CD14-positive monocyte (primary cell): ENCODE measurements at places on chromosomes 13 and 19.

GRCh38 chr13:30382836-30383525 lies 39.3 kb upstream of the UBE2L5 start:
- DNase-seq, result no peak

- no peak for DNase-seq
These were observed 1137.1 kb downstream of the OLFM4 start for GRCh38 chr13:54165581-54166215.

DNA sequence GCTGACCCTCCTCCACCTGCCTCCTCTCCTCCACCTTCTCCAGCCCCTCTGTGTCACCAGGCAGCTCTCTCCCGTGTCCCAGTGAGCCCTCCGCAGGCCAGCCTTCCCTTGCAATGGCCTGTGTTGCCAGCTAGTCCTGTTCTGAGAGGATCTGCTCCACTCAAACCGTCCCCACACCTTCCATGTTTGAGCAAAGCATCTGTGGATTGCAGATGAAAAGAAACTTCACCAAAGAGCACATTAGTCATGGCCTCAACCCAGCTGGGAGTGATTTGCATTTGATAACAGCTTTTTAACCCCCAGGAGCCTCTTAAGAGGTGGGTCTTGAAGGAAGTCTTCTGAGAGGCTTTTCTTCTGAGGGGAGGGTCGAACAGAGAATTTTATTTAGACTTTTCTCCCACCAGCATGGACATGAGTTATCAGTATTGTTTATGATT lies 72.8 kb downstream of the COL4A2 start:
- DNase-seq, result no peak

- no peak for DNase-seq
These were observed 626 bp upstream of the ATP5F1D start for GRCh38 chr19:1240925-1241324.

DNA sequence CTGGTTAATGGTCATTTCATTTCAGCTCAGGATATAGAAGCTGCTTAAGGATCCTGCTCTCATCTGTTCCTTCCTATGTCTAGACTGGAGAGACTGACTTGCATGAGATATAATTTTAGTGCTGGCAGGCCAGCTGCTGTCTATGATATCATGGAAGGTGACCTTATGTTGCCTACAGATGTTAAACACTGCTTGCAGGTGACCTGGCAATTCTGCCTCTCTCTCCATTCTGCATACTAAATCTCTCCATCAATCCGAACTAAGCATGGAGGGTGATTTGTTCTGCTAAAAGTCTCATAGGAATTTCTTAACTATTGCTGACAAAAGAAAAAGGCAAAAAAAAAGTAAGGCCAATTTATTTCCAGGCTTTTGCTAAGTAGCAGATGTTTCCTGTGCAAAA lies 81.0 kb downstream of the CCNA1 start:
- DNase-seq, result no peak

GRCh38 chr19:11254666-11255065 lies 7.7 kb downstream of the DOCK6 start:
- DNase-seq, result no peak

- no peak for DNase-seq
These were observed 12.0 kb downstream of the LYL1 start for GRCh38 chr19:13090511-13091231.

DNA sequence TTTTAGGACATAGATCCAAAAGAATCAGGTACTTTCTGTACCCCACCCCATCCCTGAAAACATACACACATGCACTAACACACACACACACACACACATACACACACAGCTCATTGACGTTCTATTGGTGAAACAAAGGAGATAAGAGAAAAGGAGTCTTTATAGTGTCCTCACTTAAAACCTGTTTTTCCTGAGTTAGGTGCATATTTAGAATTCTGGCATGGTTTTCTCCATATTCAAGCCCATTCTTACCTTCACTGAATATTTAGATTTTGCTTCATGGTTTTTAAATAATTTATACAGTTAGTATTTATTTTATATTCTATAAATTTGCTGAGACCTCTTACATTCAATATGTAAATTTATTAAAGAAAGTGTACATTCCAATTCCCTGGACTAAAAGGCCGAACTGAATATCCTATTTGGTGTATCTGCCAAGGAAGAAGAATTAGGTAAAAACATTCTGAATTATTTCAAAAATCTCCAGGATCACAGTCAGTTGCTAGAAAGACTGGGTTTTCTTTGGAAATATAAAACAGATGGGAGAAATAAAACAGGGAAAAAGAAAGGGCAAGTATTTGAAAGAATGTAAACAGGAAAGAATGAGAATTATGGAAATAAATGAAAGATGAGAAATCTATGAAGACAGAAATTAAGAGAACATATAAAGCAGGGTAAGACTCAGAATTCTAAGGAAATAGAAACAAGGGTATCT lies 556.2 kb downstream of the KCTD12 start:
- DNase-seq, result no peak

DNA sequence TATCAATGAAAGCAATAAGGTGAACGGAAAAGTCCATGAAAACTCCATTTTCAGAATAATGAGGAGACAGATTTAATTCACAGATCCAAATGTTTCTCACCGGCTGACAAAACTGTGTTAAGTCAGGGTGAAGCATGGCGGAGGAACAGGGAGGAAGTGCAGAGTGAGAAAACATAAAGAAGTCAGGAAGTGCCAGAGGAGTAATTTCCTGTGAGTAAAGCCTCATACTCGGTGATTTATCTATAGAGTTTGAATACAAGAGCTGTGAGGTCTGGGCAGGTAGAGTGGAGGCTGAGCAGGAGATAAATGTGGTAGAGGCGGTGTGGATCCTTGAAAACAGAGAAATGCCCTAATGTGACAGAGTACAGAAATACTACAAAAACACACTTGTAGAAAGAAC lies 11.4 kb downstream of the CARD8 start:
- peak; percentile 41 for DNase-seq

DNA sequence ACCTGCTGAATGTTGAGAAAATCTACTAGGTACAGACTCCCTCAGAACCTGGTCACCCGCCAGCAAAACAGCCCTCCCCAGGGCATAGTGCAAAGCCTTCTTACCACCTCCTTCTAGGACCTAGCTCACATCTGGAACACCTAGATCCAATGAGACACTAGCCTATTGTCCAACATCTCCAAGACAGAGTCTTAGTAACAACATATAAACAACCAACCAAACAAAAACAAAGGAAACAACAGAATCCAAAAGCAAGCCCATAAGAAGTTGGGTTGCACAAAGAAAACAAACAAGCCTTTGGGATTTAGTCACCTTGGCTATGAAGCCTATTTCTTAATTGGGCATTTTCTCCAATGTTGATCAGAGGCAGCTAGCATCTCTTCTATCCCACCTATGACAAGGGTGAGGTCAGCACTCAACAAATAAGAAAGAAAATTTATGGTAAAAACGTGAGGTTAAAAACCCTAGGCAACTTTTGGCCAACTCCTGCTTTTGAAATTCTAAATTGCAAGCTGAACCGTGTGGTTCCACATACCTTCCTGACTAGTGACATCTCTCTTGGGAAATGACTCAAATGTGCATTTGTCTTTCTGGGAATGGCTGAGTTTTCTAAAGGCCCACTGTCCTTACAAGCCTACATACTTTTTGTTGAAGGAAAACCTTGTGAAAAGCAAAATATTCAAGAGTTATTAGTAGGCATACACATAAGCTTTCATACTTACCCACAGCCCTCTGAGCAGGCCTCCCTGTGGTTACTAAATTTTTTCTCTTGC lies 66.7 kb downstream of the FAM216B start:
- DNase-seq, result no peak

GRCh38 chr19:4059891-4060620 lies 6.6 kb downstream of the ZBTB7A start:
- DNase-seq, result peak; percentile 65

GRCh38 chr13:113577881-113578435 lies 6.6 kb upstream of the TFDP1 start:
- no peak for DNase-seq

DNA sequence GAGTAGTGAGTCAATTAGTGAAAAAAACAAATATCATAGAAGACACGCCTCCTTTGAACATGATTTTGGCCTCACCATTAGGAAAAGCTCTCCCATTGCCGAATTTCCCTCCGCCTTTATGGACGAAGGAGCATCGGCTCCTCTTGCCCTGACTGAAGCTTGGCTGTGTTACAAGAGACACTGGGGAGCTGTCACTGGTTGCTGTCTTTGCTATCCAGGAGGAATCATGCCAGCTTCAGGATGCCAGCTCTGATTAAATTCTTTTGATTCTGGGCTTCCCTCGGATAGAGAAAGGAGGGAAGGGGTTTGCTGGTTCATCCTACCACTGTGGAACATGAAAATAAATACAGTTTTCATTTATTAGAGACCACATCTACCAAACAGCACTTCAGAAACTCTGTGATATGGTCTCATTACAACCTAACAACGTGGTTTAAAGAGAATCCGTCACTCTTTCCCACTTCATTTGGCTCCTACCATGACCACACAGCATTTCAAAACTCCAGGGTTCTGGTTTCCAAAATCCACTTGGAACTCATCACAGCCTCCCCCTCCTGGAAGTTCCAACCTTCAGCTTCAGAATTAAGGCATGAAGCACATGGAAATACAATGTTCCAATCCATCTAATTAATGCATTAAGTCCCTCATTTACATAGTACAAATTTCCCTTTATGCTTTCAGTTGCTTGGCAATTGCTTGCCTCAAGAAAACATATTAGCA lies 446.0 kb downstream of the EFNB2 start:
- DNase-seq, result no peak

GRCh38 chr13:62544928-62545327 lies 1129.3 kb upstream of the PCDH20 start:
- no peak for DNase-seq
